ENCODE measurements at places on chromosomes 2 and 18.

DNA sequence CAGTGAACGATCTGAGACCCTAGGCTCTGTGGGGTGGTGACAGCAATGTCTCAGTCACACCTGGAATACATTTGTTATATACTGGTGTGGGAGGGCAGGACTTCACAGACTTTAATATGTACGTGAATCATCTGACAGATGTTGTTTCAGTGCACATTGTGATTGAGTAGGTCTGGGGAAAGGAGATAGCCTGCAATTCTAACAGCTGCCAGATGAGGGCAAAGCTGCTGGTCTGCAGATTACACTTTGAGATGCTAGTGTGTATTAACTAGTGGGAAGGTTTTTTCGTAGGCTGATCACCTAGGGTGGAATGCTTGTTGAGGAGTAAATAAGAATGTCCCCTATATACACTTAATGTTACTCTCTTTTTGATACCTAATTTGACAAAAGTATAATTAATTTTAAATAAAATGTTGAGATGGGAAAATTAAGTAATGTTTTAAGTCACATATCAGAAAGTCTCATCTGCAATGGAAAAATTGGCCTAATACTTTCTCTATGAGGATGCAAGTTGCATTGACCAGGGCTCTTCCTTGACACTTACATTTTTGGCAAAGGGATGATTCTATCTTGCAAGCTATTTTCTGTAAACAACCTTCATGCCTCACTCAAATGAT lies 496.9 kb upstream of the HNMT start:
- DNase-seq: no peak

DNA sequence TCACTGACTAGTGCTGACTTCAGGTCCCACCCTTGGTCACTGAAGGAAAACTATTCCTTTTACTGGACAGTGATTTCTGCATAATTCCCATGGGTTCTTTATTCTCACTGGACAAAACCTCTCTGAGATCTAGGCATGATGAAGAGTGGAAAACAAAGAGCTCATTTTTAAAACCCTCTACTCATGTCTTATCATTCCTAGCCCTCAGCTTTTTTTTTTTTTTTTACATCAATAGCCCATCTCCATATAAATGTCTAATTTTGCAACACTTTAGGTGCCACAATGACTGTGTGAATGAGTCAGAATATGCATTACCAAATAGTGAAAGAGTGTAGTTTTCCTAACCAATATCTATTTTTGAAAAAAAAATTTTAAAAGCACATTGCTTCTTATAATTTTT lies 74.8 kb downstream of the TCF4 start:
- DNase-seq: no peak

GRCh38 chr2:236507393-236508085 lies 62.1 kb upstream of the ACKR3 start:
- DNase-seq: peak; percentile 61

GRCh38 chr2:16303761-16304160 lies 361.9 kb downstream of the CYRIA start:
- no peak for DNase-seq

DNA sequence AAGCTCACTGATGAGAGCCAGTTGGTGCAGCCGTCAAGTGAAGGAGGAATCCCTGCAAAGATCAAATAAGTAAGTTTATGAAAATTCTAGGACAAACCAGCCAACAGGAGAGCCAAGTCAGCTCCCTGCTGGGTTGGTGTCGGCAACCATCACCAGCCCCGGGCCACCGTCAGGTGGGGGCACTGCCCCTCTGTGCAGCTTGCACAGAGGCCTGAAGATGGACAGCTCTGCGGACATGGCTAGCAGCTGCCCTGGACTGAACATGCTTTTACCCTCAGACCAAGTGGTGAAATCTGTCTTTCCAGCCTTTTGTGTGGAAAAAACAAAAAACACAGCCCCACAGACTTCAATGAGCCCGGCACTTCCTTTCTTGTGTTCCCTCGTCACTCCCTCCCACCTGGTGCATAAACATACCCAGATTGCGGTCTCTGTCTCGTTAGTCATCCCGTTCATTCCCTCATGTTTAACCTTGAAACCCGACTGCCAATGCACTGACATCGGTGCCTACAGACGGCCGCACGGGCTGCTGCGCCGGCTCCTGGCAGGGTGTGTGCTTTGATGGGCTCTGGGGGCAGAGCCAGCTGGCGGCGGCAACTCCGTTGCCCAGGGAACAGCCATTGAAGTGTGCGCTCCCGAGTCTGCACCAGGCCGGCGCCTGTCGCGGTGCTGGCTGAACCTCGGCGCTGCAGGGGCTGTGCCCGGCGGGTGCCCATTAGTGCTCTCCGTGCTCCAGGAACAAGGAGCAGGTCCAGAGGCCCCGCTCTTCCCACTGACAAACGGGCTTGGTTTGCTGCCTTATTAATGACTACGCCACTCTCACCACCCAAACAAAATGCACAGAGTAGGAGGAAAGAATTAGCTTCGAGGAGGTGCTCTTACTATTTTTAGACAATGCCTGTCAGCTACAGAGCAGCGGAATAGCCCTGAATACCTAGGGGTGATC lies 95.3 kb downstream of the EIPR1 start:
- DNase-seq: no peak

- no peak for DNase-seq
These were observed 4.1 kb upstream of the CD8A start for GRCh38 chr2:86794861-86795260.

DNA sequence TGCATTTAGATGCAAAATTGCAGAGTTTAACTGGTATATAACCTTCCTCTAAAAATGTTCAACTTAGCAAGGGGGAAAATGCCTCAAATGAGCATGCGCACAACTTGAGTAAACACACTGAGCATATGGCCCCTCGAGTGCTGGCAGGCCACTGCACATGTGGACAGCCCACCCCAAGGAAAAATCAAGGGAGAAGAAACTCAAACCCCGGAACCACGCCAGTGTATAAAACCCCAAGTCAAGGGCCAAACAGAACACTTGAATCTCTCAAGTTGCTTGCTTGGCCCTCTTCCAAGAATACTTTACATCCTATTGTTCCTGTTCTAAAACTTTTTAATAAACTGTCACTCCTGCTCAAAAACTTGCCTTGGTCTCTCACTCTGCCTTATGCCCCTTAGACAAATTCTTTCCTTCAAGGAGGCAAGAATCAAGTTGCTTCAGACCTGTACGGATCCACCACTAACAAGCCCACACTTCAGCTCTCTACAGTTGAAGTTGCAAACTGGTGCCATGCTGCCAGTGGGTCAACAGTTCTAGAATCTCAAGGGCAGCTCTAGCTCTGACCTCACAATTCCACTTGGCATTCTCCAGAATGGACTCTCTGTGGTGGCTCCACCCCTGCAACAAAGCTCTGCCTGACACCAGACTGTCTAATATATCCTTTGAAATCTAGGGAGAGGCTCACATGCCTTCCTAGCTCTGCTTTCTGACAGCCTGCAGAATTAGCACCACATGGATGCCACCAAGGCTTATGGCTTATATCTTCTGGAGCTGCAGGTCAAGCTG lies 38.9 kb downstream of the HIBCH start:
- no peak for DNase-seq
